ENCODE measurements at places on chromosomes 12 and 14.

DNA sequence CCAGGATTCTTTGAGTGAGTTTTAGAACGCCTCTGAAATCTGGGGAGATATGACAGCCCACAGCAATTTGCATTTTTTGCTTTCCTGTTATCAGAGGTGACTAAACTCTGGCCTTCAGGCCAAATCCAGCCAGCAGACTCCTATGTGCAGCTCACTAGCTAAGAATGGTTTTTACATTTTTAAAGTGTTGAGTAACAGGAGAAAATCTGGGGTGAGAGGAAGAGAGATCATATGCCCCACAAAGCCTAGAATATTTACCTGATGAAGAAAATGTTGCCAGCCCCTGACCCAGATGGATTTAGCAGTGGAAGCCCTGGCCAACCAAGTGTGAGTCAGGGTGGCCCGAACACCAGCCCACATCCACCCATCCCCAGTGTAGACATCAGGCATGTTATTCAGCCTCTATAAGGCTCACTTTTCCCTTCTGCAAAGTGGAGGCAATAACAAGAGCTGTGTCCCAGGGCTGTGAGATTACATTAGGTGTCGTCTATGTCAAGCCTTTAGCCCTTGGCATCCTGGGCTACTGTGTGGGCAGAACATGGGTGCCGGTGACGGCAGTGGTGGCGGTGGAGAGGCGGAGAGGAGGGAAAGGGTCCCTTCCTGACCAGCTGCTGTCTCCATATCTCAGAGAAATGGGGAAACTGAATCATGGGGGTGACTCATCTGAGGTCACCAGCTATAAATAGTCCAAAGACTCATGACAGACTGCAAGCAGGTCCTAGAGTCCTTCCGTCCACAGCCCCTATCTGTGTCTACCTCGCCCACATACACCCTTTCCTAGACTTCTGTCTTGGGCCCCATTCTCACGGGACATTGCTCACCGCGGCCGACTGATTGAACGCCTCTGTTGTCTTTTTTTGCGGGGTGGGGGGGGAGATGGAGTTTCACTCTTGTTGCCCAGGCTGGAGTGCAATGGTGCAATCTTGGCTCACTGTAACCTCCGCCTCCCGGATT lies 32.6 kb upstream of the CD9 start:
- H3K27ac ChIP-seq = peak overlapping the region; percentile 64
- peaks cover 5% of the 10 kb centered on the region for H3K4me1 ChIP-seq
- H3K36me3 ChIP-seq = no peaks in the 10 kb centered on the region

- no peak for DNase-seq
- H3K4me3 ChIP-seq = no peak overlapping the region
- H3K27me3 ChIP-seq = no peaks in the 10 kb centered on the region
- peak overlapping the region; percentile 70 for H3K27ac ChIP-seq
- H3K4me1 ChIP-seq = peaks cover 4% of the 10 kb centered on the region
Observed at GRCh38 chr12:119681728-119682638, 14.1 kb downstream of the PRKAB1 start.

GRCh38 chr14:99644723-99645544 lies at the start of gene HHIPL1:
TSS of gene HHIPL1 (plus strand) at chr14:99645129. CDS start at chr14:99645208, 79 bp downstream.
- H3K36me3 ChIP-seq = no peaks in the 10 kb centered on the region
- peaks cover 13% of the 10 kb centered on the region for H3K4me1 ChIP-seq
- H3K27ac ChIP-seq = no peak within 1 kb of the TSS
- no peak for DNase-seq
- H3K4me3 ChIP-seq = peak within 1 kb of the TSS; percentile 52

DNA sequence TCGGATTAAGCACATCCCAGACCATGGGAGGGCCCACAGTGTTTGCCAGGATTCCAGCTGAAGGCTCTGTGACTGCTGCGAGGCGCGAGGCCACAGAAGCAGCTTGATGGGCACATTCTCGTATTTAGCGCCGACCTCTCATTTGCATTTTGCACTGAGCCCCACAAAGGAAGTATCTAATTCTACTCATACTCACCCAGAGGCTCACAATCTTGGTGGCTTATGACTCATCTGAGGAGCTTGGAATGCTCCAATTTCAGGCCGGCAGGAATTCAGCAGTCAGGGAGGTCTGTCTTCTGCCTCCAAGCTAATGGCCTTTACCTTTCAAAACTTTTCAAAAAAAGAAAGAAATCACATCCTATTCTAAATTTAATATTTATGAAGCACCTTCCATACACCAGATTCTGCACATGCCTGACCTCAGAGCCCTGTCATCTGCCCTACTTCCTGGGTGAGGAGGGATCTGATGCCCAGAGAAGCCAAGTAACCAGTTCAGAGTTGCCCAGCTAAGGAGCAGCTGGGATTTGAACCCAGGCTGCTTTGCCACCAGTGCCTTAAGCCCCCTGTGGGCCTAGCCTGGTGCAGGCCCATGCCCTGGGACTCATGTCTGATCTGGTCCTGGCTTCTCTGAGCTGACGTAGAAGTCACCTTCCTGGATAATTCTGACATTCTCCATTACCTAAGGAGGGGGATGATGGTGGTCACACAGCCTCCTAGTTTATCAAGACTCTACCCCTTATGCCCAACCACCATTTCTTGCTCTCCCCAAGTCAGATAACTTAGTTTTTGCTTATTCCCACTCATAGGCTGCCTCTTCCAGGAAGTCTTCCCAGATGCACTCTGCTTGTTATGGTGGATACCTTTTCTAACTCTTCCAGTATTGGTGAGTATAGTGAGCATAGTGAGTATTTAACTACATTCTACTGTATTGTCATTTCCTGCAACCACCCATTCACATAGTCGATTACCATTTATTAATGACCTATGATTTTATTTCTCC lies 198.9 kb downstream of the RBM19 start:
- no peak overlapping the region for H3K27ac ChIP-seq
- DNase-seq = no peak
- no peak overlapping the region for H3K4me3 ChIP-seq
- H3K4me1 ChIP-seq = no peaks in the 10 kb centered on the region
- peaks cover 36% of the 10 kb centered on the region for H3K27me3 ChIP-seq
- no peaks in the 10 kb centered on the region for H3K36me3 ChIP-seq

GRCh38 chr12:116552773-116553373 lies 6.3 kb upstream of the MAP1LC3B2 start:
- no peaks in the 10 kb centered on the region for H3K36me3 ChIP-seq
- DNase-seq = no peak
- H3K27ac ChIP-seq = peak overlapping the region; percentile 6
- H3K4me1 ChIP-seq = peaks cover 34% of the 10 kb centered on the region

DNA sequence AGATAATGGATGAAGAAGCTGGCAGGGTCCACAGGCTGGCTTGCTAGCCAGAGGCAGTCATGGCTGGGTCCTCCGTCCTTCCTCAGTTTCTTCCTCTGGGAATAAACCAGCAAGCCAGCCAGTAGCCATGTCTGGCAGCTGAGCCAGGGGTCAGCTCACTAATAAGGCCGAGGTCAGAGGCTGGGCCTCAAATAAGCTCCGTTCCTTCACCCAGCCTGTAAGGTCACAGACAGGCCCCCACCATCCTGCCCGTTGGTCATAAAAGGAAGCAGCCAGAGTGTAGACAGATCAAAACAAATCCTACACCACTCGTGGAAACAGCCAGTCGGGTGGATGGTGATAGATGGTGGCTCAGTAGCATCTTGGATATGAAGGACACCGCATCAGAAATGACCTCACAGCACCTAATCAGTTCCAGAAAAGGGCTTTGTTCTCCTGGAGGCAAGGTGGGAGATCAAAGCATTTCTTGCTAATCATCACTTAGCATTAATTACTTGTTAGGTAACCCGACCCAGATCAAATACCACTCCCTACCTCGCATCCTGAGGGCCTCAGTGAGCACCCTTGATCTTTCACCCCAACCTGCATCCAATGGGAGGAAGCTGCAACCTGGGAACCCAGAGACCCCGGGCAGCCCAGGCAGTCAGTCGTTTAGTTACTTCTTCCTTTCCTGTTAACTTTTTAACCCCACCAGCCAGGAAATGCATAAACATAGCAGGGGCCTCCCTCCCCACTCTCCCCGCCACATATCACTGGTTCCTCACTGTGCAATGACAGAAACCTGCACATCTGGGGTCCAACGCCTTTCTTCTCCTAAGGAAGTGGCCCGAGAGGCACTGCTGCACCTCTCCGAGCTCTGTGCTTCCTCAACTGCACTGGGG lies 90.2 kb downstream of the KDM2B start:
- H3K4me1 ChIP-seq = peaks cover 3% of the 10 kb centered on the region
- peak overlapping the region; percentile 15 for H3K27ac ChIP-seq
- DNase-seq = peak; percentile 25
- H3K4me3 ChIP-seq = no peak overlapping the region
- no peaks in the 10 kb centered on the region for H3K36me3 ChIP-seq
- no peaks in the 10 kb centered on the region for H3K27me3 ChIP-seq

- H3K4me1 ChIP-seq = no peaks in the 10 kb centered on the region
- H3K27me3 ChIP-seq = no peaks in the 10 kb centered on the region
- H3K4me3 ChIP-seq = no peak overlapping the region
- H3K36me3 ChIP-seq = no peaks in the 10 kb centered on the region
Observed at GRCh38 chr12:74408601-74409166, 129.0 kb upstream of the ATXN7L3B start.

- H3K4me1 ChIP-seq = peaks cover 9% of the 10 kb centered on the region
- H3K36me3 ChIP-seq = peaks cover 3% of the 10 kb centered on the region
- H3K27me3 ChIP-seq = no peaks in the 10 kb centered on the region
- H3K4me3 ChIP-seq = no peak overlapping the region
Observed at GRCh38 chr12:1590221-1590979, 4.0 kb downstream of the FBXL14 start.

DNA sequence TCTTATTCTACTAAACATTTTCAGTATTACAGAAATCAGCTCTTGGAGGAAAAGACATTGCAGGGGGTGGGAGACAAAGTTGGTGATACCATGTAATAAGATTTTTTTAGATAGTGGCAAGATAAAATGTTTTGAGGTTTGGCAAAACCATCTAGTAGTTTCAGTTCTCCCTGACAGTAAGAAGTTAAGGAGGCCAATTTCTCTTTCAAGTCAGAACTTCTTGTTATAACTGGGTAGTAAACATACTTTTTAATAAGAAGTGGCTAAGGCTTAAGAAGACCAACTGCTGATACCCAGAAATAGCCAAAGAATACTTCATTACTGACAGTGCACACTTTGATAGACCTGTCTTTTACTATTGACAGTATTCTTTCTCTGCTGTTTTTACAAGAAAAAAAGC lies 452.3 kb downstream of the DIO2 start:
- no peak overlapping the region for H3K27ac ChIP-seq
- H3K4me3 ChIP-seq = no peak overlapping the region
- no peaks in the 10 kb centered on the region for H3K27me3 ChIP-seq
- DNase-seq = no peak
- H3K4me1 ChIP-seq = no peaks in the 10 kb centered on the region
- H3K36me3 ChIP-seq = no peaks in the 10 kb centered on the region

- no peak overlapping the region for H3K27ac ChIP-seq
- no peaks in the 10 kb centered on the region for H3K27me3 ChIP-seq
- no peak overlapping the region for H3K4me3 ChIP-seq
- H3K4me1 ChIP-seq = no peaks in the 10 kb centered on the region
- DNase-seq = no peak
Observed at GRCh38 chr12:67091204-67091603, 178.0 kb upstream of the CAND1 start.

GRCh38 chr12:49296034-49296835 lies 1.3 kb downstream of the PRPH start:
- no peak overlapping the region for H3K27ac ChIP-seq
- peak; percentile 63 for DNase-seq
- H3K36me3 ChIP-seq = no peaks in the 10 kb centered on the region
- peaks cover 28% of the 10 kb centered on the region for H3K4me1 ChIP-seq
- H3K27me3 ChIP-seq = peaks cover 64% of the 10 kb centered on the region

- H3K4me1 ChIP-seq = no peaks in the 10 kb centered on the region
- no peak overlapping the region for H3K27ac ChIP-seq
- no peak overlapping the region for H3K4me3 ChIP-seq
- no peaks in the 10 kb centered on the region for H3K36me3 ChIP-seq
- peak; percentile 36 for DNase-seq
- no peaks in the 10 kb centered on the region for H3K27me3 ChIP-seq
Observed at GRCh38 chr14:63493246-63493645, 49.9 kb downstream of the PPP2R5E start.

DNA sequence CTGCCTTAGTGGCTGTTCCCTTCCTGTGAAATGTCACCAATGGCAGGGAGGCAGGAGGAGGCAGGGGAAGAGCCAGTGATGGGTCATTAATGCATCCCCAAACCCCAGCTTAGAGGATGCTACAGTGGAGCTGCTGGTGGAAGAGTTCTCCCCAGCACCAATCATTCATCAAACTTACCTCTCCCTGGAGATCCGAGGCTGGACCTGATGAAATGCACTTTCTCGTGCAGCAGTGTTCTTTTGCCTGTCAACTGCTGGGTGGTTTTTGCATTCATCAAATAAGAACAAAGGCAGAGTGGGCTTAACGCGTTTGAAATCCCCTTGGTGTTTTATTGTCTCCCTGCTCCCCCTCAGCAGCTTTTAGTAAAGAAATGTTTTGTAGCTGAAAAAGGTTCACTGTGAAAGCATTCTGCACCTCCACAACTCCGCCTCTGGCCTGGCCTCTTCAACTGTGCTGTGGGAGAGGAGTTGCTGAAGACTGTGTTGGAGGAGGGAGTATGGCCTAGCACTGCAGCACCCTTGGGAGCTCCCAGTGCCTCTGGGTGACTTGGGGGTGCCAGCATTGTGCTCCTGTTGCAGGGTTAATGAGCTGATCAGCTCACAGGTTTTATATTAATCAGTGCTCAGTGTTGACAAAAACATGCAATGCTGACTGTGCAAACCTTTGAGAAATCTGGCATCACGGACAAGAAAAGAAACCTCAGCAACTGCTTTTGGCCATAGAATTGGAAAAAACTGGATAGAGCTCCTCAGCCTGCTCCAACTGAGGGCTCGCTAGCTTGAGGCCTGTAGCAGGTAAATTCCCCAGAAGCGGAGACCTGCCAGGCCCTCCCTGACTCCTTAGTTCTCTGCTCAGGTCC lies 14.4 kb downstream of the TSPAN9 start:
- H3K27me3 ChIP-seq = peaks cover 7% of the 10 kb centered on the region
- H3K36me3 ChIP-seq = no peaks in the 10 kb centered on the region
- no peak for DNase-seq
- H3K4me3 ChIP-seq = no peak overlapping the region
- H3K27ac ChIP-seq = no peak overlapping the region
- no peaks in the 10 kb centered on the region for H3K4me1 ChIP-seq

DNA sequence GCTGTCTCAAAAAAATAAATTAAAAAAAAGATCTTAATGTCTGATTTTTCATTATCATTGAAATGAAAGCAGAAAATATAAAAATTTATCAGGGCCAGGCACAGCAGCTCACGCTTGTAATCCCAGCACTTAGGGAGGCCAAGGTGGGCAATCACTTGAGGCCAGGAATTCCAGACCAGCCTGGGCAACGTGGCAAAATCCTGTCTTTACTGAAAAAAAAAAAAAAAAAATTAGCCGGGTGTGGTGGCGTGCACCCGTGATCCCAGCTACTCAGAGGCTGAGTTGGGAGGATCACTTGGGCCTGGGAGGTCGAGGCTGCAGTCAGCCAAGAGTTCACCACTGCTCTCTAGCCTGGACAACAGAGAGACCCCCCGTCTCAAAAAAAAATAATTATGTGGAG lies 37.6 kb upstream of the CLIP1 start:
- DNase-seq = no peak
- H3K36me3 ChIP-seq = no peaks in the 10 kb centered on the region
- H3K27ac ChIP-seq = no peak overlapping the region
- no peaks in the 10 kb centered on the region for H3K4me1 ChIP-seq
- no peak overlapping the region for H3K4me3 ChIP-seq
